NCI-H460 (cell line): ENCODE measurements at places on chromosomes 7 and 10. TPM values are rescaled to one million over a fixed set of nuclear protein-coding genes. Genes with fewer than 3 reads are reported as not detected.

The FZD1 gene
- total RNA-seq, result 3.1 and 3.7 TPM in 2 replicates

The RHEB gene
- total RNA-seq, result 207 and 238 TPM in 2 replicates

The HPSE2 gene
- total RNA-seq, result not detected in 2 replicates

The NUTM2E gene
- not detected in 2 replicates for total RNA-seq

The EGR2 gene
- total RNA-seq, result 0.26 and 0.32 TPM in 2 replicates
